NCI-H774 (cell line): ENCODE measurements at places on chromosomes 2 and 18.
A peak's percentile ranks its signal among the peaks of the same experiment; 100 is the strongest.

DNA sequence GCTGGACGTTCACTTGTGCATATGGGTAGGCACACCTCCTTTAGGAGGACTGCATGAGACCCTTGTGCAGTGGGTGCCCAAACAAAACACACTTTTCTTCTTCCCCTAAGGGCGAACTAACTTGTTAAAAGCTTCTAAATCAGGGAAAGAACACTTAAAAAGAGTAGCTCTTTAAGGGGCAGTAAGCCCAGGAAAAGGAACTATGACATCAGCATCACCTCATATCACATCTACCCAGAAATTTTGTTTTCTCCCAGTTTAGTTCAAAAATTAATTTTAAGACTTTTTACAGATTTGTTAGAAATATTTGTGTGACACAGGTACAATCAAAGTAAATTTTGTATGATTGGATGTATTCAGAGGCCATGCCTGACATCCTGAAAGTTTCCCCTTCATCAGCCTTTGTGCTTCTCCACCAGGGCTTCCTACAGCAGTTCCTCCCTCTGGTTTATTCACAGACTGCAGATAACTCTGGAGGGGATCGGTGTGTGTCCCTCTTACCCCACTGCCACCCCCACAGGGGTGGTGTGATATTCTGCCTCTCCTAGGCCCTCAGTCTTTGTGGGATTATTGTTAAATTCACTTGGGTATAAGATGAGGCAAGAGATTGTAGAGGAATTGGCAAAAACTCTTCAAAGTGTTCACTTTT is 27.6 kb downstream of the BCL2L11 start:
- DNase-seq, result no peak

DNA sequence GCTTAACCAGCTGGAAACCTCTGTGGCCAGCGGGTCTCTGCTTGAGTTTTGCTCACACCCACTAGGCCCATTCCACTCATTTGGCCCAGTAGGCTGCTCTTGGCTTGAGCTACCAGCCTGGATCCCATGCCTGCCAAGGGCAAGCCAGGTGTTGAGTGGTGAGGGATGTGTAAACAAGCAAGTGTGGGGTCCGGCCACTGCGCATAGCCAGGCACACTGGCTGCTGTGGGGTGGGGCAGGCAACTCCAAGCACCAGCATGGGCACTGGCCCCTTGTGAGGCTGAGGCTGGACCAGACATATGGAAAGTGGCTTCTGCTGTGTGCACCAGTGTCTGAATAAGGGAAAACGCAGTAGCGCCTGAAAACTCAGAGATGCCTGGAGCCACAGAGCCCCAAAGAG is 732.7 kb downstream of the NR4A2 start:
- DNase-seq, result no peak

GRCh38 chr18:26335571-26336487 is 109.6 kb downstream of the TAF4B start:
- DNase-seq, result no peak

- no peak for DNase-seq
Measured at GRCh38 chr2:45141883-45142866, 132.9 kb upstream of the SIX2 start.

- DNase-seq, result no peak
Measured at GRCh38 chr18:28984731-28985130, 807.8 kb upstream of the CDH2 start.

DNA sequence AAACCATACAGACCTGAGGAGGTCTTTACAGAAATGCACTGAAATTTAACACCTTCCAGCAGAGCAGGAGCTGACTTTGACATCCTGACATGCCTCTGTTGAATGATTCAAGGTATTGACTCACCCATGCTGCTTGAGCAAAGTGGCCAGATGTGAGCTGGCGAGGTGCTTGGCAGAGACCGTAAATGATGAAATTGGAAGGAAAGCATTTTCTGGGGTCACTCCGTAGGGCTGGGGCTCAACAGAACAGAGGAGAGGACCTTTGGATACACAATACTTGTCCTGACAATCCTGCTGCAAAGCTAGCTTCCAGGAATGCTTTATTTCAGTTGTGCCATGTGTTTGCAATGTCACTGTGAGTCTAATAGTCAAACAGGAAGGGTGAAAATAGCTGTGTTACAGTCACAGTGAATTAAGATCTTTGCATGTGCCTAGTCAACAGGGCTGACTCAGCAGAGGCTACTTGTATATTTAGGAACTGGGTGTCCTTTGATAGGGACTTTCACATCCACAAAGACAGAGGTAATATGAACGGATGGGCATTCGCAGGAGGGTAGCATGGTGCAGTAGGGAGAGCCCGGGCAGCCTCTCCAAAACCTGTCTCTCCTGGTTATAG is 31.6 kb upstream of the NCK2 start:
- DNase-seq, result no peak

DNA sequence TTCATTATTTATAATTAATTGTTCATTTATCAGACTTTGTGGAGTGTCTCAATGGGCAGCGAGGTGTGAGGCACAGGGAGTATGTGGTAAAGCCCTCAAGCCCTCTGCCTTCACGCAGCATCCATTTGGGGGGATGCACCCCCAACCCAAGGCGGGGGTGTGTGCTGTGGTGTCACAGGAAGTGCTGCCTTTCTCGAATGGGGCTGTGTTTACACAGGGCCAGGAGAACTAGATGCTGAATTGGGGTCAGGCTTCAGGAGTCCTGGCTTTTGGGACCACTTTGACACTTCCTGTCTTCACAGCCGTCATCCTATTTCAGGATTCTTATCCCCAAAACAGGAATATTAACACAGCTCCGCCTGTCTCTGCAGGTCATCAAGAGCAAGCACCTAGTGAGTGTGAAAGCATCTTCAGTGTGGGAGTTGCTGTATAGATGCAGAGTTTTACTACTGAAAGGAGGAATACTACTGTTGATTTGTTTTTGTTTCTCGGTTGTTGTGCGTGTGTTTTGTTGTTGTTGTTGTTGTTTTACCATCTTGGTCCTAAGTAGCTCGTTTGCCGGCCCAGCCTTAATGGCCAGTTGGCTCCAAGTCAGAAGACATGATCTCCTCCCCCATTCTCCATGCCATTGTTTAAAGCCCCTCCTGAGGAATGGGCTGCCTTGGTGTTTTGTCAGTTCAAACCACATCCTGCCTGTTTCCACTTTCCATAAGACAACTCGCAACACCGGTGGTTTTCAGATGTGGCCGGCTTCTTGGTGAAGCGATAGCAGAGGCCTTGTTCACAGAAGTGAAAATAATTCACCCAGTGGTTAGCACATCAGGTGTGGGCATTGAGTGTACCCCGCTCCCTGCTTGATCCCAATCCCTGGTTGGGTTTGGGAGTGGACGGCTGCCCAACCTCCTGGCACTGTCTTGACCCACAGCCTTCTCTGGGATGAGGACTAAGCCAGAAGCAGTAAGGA is 221.3 kb downstream of the BCL2 start:
- DNase-seq, result no peak

DNA sequence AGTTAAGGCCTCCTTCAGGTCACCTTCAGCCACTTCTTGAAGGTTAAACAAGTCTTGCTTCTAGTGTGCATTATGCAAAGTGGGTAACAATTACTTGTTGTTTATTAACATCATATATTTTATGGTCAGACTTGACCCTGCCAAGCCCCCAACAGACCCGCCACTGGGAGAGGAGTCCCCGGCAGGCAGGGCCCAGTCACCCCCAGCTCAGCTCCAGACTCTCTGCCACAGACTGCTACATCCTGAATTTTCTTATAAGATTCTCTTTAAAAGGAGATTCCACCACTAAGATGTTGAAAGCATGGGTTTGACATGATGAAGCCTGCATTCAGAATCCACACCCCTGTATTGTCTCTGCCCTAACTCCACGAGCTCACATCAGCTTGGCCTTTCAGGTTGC is 174.3 kb upstream of the ARL4C start:
- DNase-seq, result no peak

DNA sequence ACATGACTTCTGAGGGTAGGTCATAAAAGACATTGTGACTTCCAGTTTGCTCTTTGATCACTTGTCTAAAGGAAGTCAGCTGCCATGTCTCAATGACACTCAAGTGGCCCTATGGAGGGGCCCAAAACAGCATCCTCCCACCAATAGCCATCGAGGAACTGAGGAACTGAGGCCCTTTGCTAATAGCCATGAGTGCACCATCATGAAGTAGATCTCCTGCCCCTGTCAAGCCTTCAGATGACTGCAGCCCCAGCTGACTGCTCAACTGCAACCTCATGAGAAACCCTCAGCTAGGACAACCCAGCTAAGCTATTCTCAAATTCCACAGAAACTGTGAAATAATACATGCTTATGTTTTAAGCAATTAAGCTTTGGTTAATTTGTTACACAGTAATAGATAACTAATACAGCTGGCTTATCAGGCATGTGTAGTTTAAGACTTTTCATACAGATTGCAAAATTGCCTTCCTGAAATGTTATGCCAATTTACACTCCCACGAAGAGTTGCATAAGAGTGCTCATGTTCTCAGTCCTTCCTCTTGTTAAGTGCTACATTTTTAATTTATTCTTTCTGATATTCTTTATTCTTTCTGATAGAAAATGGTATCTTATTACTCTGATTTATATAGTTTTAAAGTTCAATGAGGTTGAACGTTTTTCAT is 105.6 kb upstream of the NDUFV2 start:
- DNase-seq, result no peak

- DNase-seq, result no peak
Measured at GRCh38 chr2:46831869-46832265, 83.7 kb downstream of the MCFD2 start.

DNA sequence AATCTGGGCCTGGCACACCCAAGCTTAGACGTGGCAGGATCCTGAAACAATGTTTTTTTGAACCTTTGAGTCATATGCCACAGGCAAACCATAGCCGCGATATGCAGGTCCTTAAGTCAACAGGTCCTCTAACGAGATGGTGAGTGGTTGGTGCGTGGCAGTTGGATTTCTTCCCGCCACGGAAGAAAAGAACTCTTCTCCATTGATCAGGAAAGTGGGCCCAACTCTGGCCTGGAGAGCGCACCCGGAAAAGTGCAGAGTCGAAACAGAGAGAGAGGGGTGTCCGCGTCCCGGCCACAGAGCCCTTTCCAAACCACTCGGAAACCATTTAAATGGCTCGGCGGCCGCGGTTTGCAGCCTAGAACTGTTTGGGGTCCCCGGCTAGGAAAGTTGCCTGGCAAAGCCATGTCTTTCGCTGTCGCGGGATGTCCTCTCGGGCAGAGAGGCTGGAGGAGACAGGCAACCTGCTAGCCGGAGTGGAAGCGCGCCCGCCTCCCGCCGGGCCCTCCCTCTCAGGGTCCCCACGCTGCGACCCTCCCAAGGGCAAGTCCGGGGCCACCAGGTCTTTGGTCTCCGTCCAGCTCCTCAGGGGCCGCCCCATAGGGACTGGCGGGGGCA is 777 bp downstream of the GALNT3 start:
- DNase-seq, result peak; percentile 13

- peak; percentile 39 for DNase-seq
Measured at GRCh38 chr2:10935953-10936942, 24.5 kb downstream of the KCNF1 start.

GRCh38 chr2:218284106-218284811 is 8.0 kb downstream of the TMBIM1 start:
- DNase-seq, result no peak

DNA sequence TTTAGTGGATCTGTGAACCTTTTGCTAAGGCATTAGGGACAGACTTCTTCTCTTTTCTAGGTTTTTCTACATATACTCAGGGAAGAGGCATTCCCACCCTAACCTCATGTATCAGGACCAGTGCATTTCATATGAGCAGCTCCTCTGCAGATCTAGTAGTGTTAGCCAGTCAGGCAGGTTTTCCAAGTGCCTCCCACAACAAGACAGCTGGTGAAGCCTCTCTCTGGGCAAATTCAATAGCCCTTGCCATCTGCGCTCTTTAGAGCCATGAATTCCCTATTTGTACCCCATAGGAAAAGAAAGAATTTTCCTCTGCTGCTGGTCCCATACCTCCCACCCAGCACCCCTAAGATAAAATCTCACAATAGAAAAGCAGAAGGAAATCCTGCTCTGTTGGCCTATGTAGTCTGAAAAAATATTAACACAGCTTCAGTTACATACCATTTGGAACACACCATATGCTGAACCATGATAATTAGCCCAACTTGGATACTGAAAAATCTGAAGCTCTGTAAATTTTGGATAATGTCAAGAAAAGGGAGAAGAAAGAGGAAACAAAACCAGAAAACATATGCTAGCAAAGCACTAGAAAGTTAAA is 1354.6 kb upstream of the NRXN1 start:
- no peak for DNase-seq

GRCh38 chr2:230225486-230225885 is at the start of gene SP140:
Gene SP140, plus strand, starts transcription at chr2:230225736. Its CDS starts 109 bp downstream, at chr2:230225845.
- no peak for DNase-seq

- no peak for DNase-seq
Measured at GRCh38 chr2:106759966-106760365, 126.0 kb downstream of the ST6GAL2 start.

DNA sequence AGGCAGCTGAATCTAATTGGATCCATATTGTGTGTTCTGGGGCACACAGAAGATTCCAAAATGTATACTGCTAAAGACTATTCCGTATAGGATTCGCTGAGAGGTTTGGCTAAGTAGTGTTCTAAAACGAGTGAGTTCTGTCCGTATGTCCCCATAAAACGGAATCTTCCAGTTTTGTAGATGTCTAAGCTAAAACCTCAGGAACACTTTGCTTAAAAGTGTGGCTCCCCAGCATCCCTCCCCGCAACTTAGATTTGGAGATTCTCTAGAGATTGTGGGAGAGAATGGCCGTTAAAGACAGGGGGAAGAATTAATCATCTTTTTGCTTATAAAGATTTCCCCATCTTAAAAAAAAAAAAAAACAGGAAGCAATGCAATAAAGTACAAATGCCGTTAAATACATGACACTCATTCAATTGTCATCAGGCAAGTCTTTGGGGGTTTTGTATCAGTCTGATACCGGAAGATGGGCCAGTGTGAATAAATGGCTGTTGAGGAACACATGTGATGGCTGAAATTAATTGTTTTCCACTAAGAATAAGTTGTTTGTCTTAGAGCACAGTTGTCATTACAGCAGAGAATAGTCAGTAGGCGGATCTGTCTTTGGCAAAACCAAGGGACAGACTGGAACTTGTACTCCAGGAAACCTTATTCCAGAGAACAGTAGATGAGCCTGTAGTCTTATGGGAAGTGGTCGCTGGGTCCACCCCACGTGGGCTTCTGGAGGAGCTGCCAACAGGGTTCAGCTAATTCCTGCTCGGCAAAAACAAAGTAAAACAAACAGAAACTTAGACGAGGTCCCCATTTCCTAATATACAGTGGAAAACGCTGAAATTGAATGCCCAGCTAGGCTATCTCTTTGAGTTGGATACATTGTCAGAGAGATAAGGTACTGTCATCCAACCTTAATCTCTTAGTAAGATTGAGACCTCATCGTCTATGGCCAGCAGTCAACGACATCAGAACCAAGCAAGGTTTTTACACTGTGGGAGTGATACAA is 1.7 kb downstream of the EMILIN2 start:
- DNase-seq, result no peak

- no peak for DNase-seq
Measured at GRCh38 chr18:77141401-77142118, 9.0 kb upstream of the MBP start.

- peak; percentile 52 for DNase-seq
Measured at GRCh38 chr18:56702946-56703345, 51.8 kb downstream of the WDR7 start.
